ENCODE measurements at places on chromosomes 4 and X.

DNA sequence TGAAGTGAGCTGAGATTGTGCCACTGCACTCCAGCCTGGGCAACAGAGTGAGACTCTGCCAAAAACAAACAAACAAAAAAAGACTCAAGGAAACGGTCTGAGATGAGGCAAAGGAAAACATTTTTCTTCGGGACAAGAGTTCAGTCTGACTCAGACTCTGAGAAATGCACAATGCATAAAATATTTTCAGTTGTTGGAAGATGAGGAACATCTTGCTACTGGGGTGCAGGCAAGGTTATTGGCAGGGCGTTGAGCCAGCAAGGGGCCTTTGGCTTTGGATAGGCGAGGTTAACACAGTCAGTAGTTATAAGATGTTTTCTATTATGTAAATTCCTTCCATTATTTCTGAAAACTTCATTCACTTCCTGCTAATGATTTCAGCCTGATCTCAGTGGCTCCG lies 96.1 kb upstream of the VCX start:
- no peak for DNase-seq

DNA sequence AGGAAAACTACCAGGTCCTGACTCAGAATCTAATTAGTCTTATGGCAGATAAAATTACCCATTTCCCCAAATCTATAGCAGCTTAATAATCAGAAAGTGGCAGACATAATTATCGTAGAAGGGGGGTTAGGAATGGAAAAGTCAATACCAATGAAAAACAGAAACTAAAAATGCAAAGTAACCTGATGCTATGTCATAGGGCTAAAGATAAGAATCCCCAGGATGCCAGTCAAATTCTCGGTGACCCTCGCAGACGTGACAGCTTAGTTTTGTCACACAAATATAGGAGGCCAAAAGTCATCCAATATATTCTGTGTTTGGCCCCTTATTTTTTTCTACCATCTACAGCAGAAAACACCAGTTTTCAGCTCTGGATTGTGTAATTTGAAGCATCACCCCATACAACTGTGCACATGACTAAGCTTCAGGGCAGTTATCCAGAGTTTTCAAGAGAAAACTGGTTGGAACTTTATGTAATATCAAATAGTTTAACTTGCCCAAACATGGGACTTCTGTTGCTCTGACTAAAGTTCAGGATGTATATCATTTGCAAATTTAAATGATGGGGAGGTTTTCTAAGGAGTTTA lies 30.9 kb downstream of the RASSF6 start:
- no peak for DNase-seq

DNA sequence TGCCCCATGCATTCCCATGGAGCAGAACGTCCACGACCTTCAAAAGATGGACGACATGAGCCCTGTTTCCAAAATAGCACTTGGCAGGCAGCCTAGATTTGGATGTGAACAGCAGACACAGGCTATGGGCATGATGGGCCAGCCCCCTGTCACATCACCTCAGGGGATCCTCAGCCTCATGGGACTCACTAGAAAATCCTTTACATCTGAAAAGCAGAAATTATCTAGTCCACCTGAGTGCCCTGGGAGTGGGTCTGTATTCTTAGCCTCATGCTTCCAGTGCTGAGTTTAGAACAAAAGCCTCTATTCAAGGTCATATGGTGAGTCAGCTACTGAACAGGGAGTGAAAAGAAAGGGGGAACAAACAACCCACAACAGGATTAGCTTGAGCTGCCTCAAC lies 35.8 kb downstream of the GRIA3 start:
- no peak for DNase-seq

DNA sequence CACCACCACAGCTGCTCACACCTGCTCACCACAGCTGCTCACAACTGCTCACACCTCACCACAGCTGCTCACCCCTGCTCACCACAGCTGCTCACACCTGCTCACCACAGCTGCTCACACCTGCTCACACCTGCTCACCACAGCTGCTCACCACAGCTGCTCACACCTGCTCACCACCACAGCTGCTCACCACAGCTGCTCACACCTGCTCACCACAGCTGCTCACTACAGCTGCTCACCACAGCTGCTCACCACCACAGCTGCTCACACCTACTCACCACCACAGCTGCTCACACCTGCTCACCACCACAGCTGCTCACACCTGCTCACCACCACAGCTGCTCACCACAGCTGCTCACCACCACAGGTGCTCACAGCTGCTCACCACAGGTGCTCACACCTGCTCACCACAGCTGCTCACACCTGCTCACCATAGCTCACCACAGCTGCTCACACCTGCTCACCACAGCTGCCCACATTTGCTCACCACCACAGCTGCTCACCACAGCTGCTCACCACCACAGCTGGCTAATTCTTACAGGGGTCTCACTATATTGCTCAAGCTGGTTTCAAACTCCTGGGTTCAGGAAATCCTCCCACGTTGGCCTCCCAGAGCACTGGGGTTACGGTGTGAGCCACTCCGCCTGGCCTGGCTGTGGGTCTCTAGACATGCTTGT lies 30.4 kb upstream of the CPLX1 start:
- DNase-seq: peak; percentile 42

DNA sequence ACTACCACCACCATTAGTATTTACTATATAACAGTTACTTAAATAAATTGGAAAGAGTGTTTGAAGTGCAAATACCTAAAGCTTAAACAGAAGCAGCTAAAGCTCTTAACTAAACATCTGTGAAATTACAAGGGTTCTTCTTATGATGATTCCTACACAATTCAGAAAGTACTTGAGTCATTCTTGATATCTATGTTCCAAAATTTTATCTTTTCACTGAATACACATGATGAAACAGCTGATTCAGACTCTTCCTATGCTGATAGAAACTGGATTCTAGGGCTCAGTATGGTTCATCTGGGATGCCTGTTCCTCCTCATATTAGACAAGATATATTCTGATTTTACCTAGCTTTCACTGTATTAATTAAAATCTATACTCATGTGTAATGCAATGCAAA lies 13.6 kb downstream of the EREG start:
- no peak for DNase-seq

DNA sequence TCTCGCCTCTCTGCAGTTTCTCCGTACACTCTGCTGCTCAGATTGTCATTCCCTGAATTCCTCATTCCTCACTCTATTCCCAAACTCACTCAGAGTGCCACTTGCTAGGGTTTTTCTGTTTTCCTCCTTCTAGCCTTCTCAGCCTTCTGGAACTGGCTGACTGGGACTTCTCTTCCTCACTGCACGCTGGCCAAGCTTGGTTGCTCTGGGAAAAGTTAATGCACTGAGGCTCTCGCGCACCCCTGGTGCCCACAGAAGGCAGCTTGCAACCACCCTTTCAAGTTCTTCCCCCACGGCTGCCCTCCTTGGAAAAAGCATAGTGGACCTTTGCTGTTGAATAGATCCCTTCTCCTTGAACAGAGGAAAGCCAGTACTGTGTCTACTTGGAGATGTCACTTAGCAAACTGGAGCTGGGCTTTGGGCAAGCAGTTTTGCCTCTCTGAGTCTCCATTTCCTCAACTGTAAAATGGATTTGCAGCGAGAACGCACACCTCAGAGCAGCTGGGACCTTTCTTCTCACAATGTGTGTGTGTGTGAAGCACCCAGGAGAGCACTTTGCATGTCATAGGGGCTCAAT lies 6.0 kb upstream of the CCKAR start:
- DNase-seq: no peak

GRCh38 chrX:44669626-44670025 lies 127.0 kb upstream of the FUNDC1 start:
- DNase-seq: no peak

DNA sequence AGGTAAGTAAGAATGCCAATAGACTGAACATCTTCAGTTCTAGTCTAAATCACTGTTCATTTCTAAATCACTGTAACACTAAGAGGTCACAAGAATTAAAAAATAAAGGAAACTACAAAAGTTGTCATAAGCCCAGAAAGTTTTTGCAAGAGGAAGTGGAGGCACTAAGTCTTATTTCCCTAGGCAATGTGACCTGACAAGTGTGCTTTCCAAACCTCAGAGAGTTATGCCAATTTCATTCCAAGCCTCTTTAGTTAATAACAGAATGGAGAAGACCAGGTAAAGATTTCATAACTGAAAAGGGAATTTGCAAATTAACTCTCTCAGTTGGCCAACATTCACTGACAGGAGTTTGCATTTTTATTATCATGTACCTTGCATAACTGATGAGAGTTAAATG lies 40.5 kb downstream of the BBS12 start:
- DNase-seq: no peak

DNA sequence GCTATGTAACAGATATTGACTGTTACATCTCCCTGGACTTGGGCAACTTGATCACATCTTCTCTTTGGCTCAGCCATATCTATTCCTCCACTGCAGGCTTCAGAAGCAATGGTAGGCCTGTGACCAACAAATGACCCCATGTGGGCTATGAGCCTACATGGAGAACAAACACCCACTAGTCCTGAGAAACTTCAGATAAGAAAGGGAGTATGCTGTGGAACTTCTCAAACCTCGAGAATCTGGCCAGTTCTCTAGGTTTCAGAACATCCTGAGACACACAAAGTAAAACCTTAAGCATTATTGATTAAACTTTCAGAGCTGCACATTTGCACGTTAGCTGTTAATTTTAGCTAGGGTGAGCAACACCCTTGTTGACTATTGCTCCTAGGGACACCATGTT lies 16.3 kb downstream of the RBMX2 start:
- no peak for DNase-seq

GRCh38 chr4:150209140-150209829 lies 131.0 kb downstream of the DCLK2 start:
- no peak for DNase-seq

DNA sequence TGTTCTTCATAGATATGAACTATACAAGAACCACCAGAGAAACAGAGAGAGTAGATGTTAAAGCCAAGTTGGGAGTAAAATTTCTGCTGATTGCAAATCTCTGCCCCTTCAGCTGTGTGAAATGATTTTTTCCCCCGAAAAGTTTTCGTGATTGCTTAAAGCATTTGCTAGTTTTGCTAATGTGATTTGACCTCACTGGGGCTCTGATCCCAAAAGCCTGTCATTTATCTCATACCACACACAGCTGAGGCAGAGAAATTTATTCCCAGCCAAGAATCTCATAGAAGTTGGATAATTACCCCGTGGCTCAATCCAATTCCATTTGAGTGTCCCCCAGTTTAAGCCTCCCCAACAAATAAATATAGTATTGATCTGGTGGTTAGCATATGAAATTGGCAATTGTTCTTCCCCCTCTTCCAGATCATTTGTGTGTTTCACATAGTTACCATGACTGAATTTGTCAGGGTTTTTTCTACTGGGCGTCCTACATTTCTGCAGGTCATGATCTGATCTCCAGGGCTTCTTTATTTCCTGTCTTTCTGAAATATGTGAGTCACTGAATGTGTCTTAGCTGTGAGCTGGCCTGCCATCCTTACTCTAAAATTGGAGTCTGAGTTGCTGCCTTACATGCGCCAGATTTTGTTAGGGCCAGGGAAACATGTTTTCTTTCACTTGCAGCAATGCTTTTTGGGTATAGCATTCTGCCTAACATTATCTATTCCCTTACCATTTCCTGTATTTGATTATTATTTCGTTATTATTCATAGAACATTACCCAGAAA lies 167.5 kb upstream of the FRMPD4 start:
- no peak for DNase-seq

DNA sequence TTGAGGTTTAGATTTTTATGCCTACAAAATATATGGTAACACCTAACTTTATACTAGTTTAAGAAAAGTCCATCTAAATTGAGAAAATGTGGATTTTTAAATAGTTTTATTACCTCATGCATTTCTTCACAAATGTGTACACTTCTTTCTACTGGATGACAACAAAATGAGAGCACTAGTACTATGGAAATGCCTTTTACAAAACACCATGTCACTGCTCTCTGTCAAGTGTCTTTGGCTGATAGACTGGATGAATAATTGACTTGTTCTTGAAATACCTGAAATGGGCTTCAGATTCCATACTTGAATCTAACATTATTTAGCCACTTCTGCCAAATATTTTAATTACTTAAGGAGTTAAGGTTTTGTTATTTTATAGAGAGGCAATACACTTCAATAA lies 49.5 kb downstream of the AMELX start:
- DNase-seq: no peak

DNA sequence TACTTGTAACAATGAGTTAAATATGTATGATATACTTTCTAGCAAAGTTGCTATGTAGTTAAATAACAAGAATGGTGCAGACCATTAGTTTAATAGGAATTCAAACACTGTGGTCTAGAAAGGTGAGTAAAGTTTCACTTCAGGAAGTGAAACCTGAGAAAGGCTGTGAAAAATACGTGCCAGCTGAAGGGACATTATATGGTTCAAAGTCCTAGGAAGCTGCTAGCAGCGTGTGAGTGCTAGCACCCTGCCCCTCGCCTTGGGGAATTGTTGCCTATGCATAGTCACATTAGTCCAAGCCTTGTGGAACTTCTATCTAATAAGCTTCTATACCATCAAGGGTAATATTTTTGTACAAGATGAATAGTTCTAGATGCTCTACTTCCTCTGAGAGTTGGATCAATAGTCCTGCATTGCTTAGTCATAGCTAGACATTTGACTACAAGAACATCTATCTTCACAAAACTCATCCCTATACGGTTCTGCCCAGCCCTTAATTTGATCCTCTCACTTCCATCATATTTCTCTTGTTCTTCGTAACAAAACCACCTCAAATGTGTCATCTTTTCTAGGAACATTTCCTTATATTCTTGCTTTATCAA lies 45.8 kb upstream of the ARSJ start:
- no peak for DNase-seq

DNA sequence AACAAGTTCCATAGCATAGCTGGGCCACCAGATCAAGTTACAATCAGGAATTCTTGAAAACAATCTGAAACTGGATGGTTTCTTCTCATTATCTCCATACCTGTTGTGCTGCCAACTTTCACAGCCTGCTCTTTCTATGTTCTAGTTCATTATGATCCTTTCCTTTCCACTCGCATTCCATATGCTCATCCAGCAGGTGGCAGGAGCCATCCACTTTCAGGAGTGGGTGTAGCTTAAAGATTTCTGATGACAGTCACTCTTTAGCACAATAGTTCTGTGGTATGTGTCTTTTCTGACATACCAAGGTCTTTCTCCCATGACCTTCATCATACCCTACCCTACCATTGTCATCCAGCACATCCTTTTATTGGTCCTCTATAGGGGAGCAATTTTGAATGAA lies 46.4 kb downstream of the PAGE2 start:
- DNase-seq: peak; percentile 22

DNA sequence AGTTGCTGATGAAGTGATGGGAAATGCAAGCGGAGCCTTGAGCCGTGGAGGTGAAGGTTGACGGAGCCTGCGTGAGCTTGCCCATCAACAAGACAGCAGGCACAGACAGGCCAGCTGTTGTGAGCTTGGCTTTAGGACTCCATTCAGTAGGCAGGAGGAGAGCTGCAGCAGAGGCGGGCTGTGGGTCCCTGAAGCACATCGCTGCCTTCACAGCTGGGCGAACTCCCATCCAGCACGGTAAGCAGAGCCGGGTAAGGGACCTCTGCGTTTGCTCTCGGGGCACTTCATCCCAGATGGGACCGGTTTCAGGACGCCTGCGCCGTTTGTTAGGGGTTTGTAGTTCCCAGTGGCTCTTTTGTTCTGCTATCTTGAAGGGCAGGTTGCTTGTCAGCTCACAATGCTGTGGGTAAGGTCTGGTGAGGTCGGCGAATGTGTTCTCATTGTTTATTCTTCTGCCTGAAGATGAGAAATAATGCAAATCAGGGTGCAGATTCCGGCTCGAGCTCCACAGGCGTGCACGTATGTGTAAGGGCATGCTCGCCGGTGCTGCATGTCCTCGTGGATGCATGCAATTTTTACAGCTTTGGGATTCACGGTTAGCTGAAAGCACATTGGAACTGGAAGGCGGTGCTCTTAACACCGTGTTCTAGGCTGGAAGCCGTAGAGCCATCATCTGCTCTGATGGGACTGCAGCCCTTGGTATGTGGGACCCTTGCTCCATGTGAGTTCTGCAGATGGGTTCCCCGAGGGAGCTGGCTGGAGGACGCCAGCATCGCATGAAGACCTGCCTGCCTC lies 54.6 kb upstream of the CLDN34 start:
- DNase-seq: no peak

All from CD4-positive, alpha-beta T cell treated with Interleukin-4 for 1 hour (primary cell).